ENCODE measurements at places on chromosomes 7 and 10.
A peak's percentile ranks its signal among the peaks of the same experiment; 100 is the strongest.

- no peak for DNase-seq
Observed at GRCh38 chr7:37820708-37821468, 27.5 kb upstream of the NME8 start.

- no peak for DNase-seq
Observed at GRCh38 chr10:37831495-37832333, 25.7 kb downstream of the ZNF248 start.

DNA sequence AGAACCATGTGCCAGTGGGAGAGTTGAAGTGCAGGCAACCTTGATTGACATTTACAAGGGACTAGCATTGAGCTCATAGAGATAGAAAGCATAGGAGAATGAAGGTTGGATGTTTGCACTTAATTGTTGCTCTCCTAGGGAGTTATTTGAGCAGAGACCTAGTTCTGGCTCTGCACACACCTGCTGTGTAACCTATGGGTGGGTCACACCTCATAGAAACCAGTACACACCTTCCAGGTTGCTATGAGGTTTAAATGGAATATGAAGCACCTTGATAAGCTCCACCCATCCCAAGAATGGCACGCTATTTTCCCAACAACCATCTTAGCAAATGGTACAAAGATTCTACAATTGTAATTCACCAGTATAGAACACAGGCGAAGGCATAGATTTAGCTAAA lies 86.2 kb upstream of the AOAH start:
- peak; percentile 18 for DNase-seq

GRCh38 chr7:84196084-84196503 lies 1.5 kb upstream of the SEMA3A start:
- no peak for DNase-seq

DNA sequence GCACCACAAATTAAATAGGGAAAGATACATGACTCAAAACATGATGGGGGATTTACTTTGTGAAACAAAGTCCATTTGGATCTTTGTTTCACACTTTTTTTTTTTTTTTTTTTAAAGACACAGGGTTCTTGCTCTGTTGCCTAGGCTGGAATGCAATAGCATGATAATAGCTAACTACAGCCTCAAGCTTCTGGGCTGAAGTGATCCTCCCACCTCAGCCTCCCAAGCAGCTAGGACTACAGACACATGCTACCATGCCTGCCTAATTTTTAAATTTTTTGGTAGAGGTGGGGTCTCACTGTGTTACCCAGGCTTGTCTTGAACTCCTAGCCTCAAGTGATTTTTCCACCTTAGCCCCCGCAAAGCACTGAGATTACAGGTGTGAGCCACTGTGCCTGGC lies 172.6 kb upstream of the KLF14 start:
- no peak for DNase-seq

DNA sequence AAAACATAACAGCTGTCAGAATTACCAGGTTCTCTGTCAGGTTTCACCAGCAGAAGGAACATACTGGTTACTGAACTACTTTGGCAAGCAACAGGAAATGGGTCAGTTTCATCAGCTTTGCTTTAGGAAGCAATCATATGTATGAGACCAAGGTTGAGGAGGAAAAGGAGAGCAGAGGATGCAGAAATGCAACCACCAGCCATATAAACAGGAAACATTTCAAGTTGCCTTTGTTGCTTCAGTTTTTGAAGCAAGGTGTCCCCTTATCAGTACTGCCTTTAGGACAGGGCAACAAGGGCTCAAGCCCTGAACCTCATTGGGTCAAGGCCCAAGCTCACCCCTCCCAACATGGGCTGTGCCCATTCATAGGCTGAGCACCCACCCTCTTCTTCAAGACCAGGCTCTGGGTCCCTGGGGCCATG lies 10.2 kb downstream of the HIPK2 start:
- no peak for DNase-seq

- DNase-seq: no peak
Observed at GRCh38 chr10:109835257-109835656, 88.1 kb downstream of the XPNPEP1 start.

GRCh38 chr7:4607311-4607729 lies 74.8 kb upstream of the FOXK1 start:
- no peak for DNase-seq

DNA sequence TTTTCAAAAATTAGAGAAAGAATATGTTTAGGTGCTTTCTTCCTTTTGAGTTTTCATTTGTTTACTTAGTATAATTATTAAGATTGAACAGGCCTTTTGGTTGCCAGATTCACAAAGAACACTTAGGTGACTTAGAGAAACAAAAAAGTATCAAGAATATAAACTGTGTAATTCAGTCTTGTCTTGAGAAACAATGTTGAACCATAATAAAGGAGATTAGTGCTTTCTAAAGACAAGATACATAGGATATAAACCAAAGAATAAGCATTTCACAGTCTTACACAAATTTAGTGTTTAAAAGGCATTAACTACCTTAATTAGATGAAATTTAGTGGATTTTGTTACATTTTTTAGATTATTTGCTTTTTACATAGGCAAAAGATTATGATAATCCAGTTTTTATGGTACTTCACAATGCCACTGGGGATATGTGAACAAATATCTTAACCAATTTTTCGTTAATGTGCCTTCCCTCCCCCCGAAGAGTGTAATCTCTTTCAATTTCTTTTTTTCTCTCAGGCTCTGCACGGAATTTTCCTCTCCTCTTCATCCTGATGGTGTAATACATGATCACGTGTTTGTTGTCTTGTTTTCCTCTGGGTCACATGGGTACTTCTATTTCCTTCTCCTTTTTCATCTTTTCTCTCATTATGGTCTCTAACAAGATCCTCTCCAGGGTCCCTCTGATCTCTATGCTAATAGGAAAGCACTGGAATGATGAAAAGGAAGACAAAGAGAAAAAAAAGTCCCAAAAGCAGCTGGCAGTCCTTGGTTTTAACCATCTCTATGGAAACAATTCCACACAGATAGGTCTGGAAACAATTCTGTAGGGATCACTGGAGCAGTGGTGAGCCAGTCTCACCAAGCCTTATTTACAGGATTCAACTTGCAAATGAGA lies 3.7 kb upstream of the HNRNPH3 start:
- DNase-seq: no peak

DNA sequence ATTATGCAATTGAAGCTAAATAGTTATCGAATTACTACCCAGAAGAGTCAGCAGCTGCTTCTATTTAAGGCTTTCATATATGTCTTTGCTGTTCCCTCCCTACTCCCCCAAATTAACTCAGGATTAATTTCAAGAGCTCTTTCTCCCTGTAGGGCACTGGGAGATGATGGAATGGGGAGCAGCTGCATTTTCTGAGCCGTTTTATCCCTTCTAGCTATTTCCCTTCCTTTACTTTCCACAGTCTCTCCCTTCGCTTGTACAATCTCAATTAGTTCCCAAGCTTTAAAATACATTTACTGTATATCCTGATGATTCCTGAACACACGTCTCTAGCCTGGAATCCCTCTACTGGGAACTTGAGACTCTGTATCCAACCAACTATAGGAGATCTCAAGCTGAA lies 19.8 kb upstream of the TSPAN12 start:
- DNase-seq: no peak

- no peak for DNase-seq
Observed at GRCh38 chr10:59173414-59173813, 3.0 kb upstream of the PHYHIPL start.

DNA sequence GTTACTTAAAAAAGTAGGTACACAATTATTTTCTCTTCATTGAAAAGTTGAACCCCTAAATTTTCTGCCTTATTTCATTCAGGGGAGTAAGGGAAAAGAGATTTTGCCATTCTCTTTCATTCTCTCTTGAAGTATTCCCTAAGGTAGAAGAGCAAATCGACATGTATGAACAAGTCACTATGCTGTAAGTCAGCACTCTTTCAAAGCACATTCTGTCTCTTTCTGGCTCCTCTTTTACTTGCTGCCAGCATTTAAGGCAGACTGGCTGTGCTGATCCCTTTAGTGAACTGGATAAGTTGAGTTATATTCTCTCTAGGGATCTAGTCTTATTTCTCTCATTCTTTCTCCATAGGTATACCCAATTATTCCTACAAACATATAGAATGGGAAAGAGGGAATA lies 222.3 kb upstream of the ZWINT start:
- peak; percentile 13 for DNase-seq

DNA sequence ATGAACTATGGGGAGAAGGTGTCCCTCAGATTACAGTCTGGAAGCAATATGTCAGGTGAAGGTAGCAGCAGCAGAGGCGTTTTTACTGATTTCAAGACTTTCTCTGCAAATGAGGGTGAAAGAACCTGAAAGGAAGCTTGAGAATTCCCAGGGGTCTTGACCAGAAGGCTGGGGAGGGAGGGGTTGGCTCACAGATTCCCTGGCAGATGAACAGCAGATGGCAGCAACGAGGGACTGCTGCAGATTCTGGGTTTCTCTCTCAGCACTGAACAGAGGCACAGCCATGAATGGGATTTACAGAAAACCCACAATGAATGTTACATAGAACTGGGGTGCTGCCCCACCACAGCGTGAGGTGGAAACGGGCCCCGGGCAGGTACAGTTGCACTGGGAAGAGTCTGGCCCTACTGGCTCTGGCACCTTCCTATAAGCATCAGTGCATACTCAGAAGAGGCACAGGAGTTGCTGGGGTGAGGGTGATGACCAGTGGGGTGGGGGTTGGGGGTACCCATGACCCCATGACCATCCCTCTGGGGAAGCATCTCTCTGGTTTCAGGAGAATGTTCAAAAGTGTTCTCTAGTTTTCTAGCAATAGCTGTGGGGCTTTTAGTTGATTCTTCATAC lies 317.8 kb downstream of the SH2D4B start:
- DNase-seq: no peak

DNA sequence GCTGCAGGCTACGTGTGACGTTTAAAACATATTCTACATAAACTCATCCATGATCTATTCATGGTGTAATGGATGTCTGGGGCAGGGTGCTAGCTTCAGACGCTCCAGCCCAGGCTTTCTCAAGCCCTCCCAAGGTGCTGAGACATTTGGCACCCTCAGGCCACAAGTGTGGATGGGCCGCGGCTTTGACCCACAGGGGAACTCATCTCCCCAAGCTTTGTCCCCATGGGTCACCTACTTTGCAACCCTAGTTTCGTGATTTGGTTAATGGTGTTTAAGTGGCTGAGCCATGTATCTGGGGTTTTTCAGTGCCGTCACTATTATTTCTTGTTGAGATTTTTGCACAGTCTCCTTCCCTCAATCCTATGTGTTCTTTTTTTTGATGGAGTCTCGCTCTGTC lies 66.0 kb downstream of the GRK5 start:
- DNase-seq: no peak

DNA sequence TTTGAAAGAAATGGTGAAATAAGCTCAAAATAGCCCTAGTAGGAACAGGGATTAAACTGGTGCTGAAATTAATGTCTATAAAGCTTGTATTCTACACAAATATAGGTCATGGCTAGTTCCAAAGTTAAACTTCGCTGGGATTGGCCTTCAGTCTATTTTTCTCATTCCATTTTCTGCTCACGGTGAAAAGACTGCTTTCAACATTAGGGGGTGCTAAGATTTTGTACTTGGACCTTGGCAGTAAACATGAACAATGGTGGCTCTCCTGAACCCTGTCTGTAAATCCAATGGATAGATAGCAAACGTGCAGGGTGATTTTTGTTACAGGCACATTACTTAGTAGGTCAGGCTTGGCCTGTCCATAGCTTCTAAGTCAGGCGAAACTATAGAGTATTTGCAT lies 36.0 kb upstream of the RSU1 start:
- no peak for DNase-seq

DNA sequence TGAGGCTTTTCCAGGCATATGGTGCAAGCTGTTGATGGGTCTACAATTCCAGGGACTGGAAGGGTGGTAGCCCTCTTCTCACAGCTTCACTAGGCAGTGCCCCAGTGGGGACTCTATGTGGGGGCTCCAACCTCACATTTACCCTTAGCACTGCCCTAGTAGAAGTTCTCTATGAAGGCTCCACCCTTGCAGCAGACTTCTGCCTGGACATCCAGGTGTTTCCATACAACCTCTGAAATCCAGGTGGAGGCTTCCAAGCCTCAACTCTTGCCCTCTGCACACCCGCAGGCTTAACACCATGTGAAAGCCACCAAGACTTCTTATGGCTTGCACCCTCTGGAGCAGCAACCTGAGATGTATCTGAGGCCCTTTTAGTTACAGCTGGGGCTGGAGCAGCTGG lies 87.8 kb downstream of the ZNF777 start:
- DNase-seq: no peak

GRCh38 chr10:46092524-46093081 lies 46.5 kb upstream of the MSMB start:
- DNase-seq: no peak

- DNase-seq: no peak
Observed at GRCh38 chr7:1847260-1848001, 177.4 kb downstream of the ELFN1 start.

- no peak for DNase-seq
Observed at GRCh38 chr10:12975906-12976305, 25.6 kb downstream of the CCDC3 start.

- no peak for DNase-seq
Observed at GRCh38 chr7:171912-172515, 20.4 kb upstream of the FAM20C start.

- DNase-seq: no peak
Observed at GRCh38 chr10:119655566-119656001, 4.4 kb downstream of the BAG3 start.

DNA sequence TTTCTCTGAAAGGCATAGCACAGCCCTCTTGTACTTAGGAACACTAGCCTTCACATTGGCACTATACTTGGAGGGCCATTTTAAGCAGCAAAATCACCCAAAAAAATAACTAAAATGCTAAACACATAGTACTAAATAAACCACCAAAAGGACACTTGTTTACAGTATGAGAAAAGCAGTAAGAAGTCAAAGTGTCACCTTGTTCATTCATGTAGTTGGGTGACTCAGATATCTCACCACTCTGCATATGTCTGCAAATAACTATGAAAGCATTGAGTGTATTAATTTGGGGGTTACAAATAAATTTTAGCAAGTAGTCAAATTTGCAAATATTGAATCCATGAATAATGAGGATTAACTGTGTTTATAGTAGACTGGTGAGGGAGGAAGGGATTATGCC lies 107.6 kb downstream of the ELAPOR2 start:
- DNase-seq: no peak

- no peak for DNase-seq
Observed at GRCh38 chr7:135519233-135519688, 9.4 kb upstream of the CNOT4 start.

- DNase-seq: no peak
Observed at GRCh38 chr7:96579119-96579518, 130.5 kb downstream of the SEM1 start.

DNA sequence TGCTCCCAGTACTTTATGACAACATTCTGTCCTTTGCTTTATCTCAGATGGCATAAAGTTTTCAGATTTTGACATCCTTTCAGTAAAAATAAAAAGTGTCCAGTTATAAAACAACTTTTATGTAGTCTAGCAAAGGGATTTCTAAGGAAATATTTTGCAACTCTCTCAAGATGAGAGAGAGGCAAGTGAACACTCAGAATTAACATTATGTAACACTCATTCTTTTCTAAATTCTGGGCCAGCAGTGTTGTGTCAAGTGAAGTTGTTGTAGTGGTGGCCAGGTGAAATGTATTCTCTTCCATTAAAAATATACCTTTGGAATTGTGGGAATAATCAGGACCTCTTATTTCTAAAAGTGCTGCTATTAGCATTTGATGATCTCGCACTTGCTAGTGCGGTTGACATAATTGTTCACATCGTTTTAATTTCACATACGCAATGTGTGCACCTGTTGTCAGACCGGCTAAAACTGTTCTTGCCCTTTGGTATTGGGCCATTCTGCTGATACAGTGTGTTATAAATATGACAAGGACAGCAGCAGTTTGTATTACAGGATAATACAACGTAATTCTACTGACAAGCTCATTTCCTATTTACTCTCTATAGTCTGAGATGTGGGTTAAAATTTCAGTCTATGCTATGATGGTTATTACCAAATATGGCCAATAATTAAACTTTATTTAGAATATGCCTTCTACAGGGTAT lies 23.8 kb downstream of the CPED1 start:
- DNase-seq: no peak
